ENCODE measurements at places on chromosomes 2 and 18. TPM values are rescaled to one million over a fixed set of nuclear protein-coding genes. Genes with fewer than 3 reads are reported as not detected.

SAG gene
- total RNA-seq: not detected

REG1A gene
- total RNA-seq: not detected

IL1R1 gene
- 70.8 TPM for total RNA-seq

CNGA3 gene
- not detected for total RNA-seq

FKBP1B gene
- 3.8 TPM for total RNA-seq

GNLY gene
- total RNA-seq: 17.4 TPM

RAD51AP2 gene
- total RNA-seq: not detected

FABP1 gene
- not detected for total RNA-seq

Measured in spleen (tissue), 13 donors.